Lung (tissue), 17 donors: ENCODE measurements at places on chromosomes 1 and 21. TPM values are rescaled to one million over a fixed set of nuclear protein-coding genes. Genes with fewer than 3 reads are reported as not detected.

GRCh38 chr1:77825131-77825709 lies 45.8 kb downstream of the MIGA1 start:
- no peaks in the 10 kb centered on the region for H3K4me1 ChIP-seq
- no peaks in the 10 kb centered on the region for H3K27me3 ChIP-seq
- no peak overlapping the region for H3K4me3 ChIP-seq

GRCh38 chr1:7258589-7259135 lies 473.4 kb downstream of the CAMTA1 start:
- no peak for DNase-seq
- H3K4me3 ChIP-seq = no peak overlapping the region
- no peak overlapping the region for H3K27ac ChIP-seq
- peaks cover 15% of the 10 kb centered on the region for H3K27me3 ChIP-seq
- peaks cover 13% of the 10 kb centered on the region for H3K4me1 ChIP-seq

- H3K36me3 ChIP-seq = no peaks in the 10 kb centered on the region
- no peak for DNase-seq
- H3K4me1 ChIP-seq = no peaks in the 10 kb centered on the region
- H3K4me3 ChIP-seq = no peak overlapping the region
- peak overlapping the region; percentile 66 for H3K27ac ChIP-seq
- no peaks in the 10 kb centered on the region for H3K27me3 ChIP-seq
These were observed 17.0 kb downstream of the DHRS3 start for GRCh38 chr1:12600880-12601633.

The ERVH48-1 gene
- total RNA-seq = 1.1 TPM

GRCh38 chr1:185328255-185328654 lies 11.2 kb upstream of the IVNS1ABP start:
- no peak for DNase-seq
- no peak overlapping the region for H3K27ac ChIP-seq
- no peaks in the 10 kb centered on the region for H3K36me3 ChIP-seq
- H3K4me3 ChIP-seq = no peak overlapping the region
- no peaks in the 10 kb centered on the region for H3K27me3 ChIP-seq

The RGS13 gene
- total RNA-seq = 0.48 TPM

The OR14K1 gene
- not detected for total RNA-seq

GRCh38 chr21:23986214-23986613 lies 1621.1 kb downstream of the MRPL39 start:
- no peak overlapping the region for H3K4me3 ChIP-seq
- DNase-seq = no peak
- no peaks in the 10 kb centered on the region for H3K27me3 ChIP-seq
- no peak overlapping the region for H3K27ac ChIP-seq

GRCh38 chr1:91346824-91347223 lies 57.8 kb downstream of the HFM1 start:
- no peaks in the 10 kb centered on the region for H3K4me1 ChIP-seq
- no peaks in the 10 kb centered on the region for H3K36me3 ChIP-seq
- DNase-seq = no peak
- H3K4me3 ChIP-seq = no peak overlapping the region

The HES2 gene
- total RNA-seq = 0.26 TPM

The DPH2 gene
- total RNA-seq = 25.5 TPM

DNA sequence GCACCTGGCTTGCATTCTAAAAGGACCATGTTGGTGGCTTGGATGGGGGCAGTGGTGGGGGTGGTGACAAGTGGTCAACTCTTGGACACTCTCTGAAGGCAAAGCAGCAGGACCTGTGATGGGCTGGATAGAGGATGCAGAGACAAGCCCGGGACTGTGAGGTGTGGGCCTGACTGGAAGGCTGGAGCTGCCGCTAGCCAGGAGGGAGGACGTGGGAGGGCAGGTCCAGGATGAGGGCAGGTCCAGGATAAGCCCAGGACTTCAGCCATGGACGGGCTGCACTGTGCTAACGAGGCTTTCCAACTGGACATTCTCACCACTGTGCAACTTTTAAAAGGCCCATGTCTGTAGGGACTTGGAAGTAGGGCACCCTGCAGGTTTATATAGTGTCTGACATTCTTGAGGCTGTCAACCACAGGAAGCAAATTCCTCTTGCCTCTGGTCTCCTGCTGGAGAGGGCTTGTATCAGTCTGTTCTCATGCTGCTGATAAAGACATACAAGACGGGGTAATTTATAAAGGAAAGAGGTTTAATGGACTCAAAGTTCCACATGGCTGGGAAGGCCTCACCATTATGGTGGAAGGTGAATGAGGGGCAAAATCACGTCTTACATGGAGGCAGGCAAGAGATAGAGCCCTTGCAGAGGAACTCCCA lies 8.3 kb upstream of the C1orf167 start:
- DNase-seq = no peak
- no peaks in the 10 kb centered on the region for H3K36me3 ChIP-seq
- no peaks in the 10 kb centered on the region for H3K27me3 ChIP-seq
- no peaks in the 10 kb centered on the region for H3K4me1 ChIP-seq
- no peak overlapping the region for H3K27ac ChIP-seq

The NTNG1 gene
- total RNA-seq = 26.7 TPM

- H3K4me3 ChIP-seq = no peak overlapping the region
- no peaks in the 10 kb centered on the region for H3K27me3 ChIP-seq
- H3K27ac ChIP-seq = no peak overlapping the region
- H3K36me3 ChIP-seq = no peaks in the 10 kb centered on the region
- H3K4me1 ChIP-seq = no peaks in the 10 kb centered on the region
These were observed 3.4 kb upstream of the FCRL3 start for GRCh38 chr1:157703981-157704380.

DNA sequence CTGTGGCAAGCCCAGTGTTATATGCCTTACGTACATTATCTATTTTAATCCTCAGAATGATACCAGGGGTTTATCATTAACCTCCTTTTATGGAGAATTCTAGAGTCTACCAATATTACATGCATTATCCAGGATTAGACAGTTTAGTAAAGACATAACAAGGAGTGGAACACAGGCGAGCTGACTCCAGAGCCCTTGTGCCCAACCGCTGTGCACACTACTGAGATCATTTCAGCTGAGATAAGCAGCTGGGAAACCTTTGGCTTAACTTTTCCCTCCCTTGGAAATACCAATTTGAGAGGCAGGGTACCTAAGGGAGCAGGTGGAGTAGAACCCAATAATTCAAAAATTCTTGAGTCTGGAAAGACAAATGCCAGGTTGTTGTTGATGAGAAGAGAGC lies 59.8 kb upstream of the ATP1B1 start:
- no peaks in the 10 kb centered on the region for H3K27me3 ChIP-seq
- no peaks in the 10 kb centered on the region for H3K36me3 ChIP-seq
- DNase-seq = no peak
- peaks cover 9% of the 10 kb centered on the region for H3K4me1 ChIP-seq
- no peak overlapping the region for H3K27ac ChIP-seq

The TEX38 gene
- total RNA-seq = not detected

GRCh38 chr21:14737922-14738321 lies 191.8 kb upstream of the SAMSN1 start:
- no peaks in the 10 kb centered on the region for H3K36me3 ChIP-seq
- peak; percentile 57 for DNase-seq
- H3K4me3 ChIP-seq = no peak overlapping the region
- no peaks in the 10 kb centered on the region for H3K4me1 ChIP-seq

GRCh38 chr1:204647114-204647804 lies 38.3 kb downstream of the LRRN2 start:
- H3K4me1 ChIP-seq = no peaks in the 10 kb centered on the region
- no peak overlapping the region for H3K27ac ChIP-seq
- DNase-seq = peak; percentile 51
- no peaks in the 10 kb centered on the region for H3K27me3 ChIP-seq

The MMP23B gene
- 40.3 TPM for total RNA-seq

The C1orf87 gene
- 10.4 TPM for total RNA-seq

DNA sequence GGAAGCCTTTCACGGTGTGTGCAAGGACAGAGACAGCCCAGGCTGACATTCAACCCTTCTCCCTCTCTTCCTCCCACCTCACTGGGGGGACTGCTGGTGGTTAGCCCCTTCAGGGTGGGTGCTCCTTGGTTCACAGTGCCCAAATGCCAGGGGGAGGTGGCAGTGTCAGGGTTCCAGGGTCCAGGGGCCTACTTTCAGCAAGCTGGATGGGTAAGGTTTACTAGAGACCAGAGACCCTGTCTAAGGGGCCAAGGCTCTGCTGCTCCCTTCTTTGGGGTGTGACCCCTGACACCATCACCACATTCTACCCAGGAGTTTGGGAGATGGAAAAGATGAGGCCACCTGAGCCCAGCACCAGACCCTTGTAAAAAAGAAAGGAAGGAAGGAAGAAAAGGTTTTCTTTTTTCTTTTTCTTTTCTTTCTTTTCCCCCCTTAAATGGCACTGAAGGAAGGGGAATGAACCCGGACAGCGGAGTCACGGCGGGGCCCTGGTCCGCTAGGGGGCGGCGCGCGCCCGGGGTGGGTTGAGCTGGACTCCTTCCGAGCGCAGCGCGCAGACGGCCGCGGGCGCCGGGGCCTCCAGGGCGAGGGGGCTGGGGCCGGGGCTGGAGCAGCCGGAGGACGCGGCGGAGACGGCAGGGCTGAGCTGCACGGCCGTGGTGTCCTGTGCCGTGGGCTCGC lies 18.8 kb downstream of the KNCN start:
- H3K36me3 ChIP-seq = no peaks in the 10 kb centered on the region
- peak overlapping the region; percentile 10 for H3K4me3 ChIP-seq
- peak; percentile 75 for DNase-seq

The GJA4 gene
- 22.6 TPM for total RNA-seq

GRCh38 chr1:187384504-187384903 lies 555.8 kb downstream of the PLA2G4A start:
- no peak for DNase-seq
- H3K27ac ChIP-seq = no peak overlapping the region
- H3K36me3 ChIP-seq = no peaks in the 10 kb centered on the region
- H3K27me3 ChIP-seq = no peaks in the 10 kb centered on the region
- no peaks in the 10 kb centered on the region for H3K4me1 ChIP-seq
- H3K4me3 ChIP-seq = no peak overlapping the region

- H3K36me3 ChIP-seq = no peaks in the 10 kb centered on the region
- H3K4me1 ChIP-seq = no peaks in the 10 kb centered on the region
- H3K4me3 ChIP-seq = no peak overlapping the region
- peak overlapping the region; percentile 44 for H3K27ac ChIP-seq
- peak; percentile 48 for DNase-seq
- H3K27me3 ChIP-seq = no peaks in the 10 kb centered on the region
These were observed 62.3 kb downstream of the OPTC start for GRCh38 chr1:203556047-203556851.

DNA sequence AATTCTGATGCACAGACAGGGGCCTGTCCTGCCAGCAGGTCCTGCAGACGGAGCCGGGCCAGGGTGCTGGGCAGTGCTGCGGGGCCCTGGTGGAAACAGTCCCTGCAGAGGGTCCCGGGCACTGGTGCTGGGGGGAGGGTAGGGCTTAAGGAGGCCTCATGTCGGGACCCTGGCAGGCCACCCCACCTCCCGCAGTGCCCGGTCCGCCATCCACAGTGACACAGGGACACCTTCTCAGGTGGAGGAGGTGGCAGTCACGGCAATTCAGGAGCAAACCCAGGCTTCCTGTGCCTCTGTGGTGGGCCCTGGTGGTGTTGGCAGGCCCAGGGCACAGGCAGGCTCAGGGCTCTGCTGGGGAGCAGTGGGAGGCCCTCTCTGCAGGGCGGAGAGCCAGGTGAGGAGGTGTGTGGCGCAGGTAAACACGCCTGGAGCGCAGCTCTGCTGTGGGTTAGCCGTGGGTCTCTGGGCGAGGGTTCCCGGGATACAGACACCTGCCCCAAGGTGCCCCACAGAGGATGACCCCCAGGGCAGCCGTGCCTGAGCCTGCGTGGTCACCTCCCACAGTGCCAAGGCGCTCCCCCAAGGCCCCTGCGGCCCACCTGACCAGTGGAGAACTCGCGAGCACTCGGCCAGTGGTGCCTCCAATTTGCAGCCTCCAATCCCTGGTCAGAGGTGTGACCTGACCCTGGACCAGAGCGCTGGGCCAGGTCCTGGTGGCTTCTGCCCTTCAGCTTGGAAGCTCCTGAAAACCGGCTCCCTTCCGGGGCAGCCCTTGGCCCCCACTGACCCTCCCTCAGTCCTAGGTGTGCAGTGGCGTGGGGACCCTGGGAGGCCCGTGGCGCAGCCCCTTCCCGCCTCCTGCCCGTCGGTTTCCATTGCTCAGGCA lies 19.2 kb downstream of the COL18A1 start:
- H3K27me3 ChIP-seq = no peaks in the 10 kb centered on the region
- H3K27ac ChIP-seq = no peak overlapping the region
- H3K36me3 ChIP-seq = no peaks in the 10 kb centered on the region
- H3K4me1 ChIP-seq = peaks cover 6% of the 10 kb centered on the region
- H3K4me3 ChIP-seq = no peak overlapping the region

The LDLRAD1 gene
- total RNA-seq = 28.7 TPM

The CROCC gene
- 42.2 TPM for total RNA-seq

DNA sequence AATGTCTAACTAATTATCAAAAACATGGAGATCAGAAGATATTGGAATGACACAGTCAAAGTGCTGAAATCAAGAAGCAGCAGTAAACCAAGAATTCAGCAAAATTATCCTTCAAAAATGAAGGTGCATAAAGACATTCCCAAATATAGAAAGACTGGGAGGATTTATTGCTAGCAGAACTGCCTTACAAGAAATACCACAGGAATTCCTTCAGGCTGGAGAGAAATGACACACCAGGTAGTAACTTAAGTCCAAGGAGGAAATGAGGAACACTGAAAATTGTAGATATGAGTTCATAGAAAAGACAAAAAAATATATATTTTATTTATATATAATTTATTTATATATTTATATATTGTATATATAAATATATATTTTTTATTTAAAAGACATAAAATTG lies 217.2 kb downstream of the RPS6KC1 start:
- no peak overlapping the region for H3K4me3 ChIP-seq
- no peak for DNase-seq
- peaks cover 2% of the 10 kb centered on the region for H3K36me3 ChIP-seq
- H3K27me3 ChIP-seq = no peaks in the 10 kb centered on the region
- no peaks in the 10 kb centered on the region for H3K4me1 ChIP-seq
- H3K27ac ChIP-seq = no peak overlapping the region

DNA sequence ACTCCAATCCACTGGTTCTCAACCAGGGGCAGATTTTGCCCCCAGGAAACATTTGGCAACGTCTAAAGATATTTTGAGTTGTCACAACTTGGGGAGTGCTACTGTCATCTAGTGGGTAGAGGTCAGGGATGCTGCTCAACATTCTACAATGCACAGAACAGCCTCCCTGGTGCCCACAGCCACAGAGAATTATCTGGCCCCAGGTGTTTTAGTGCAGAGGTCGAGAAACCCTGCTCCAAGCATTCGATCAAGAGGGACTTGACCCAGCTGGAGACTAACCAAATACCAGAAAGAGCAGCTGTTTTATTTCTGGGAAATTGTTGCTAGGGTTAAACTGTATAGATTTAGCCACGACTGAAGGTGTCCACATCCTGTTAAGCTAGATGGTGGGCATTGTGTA lies 19.2 kb downstream of the CD247 start:
- no peak overlapping the region for H3K4me3 ChIP-seq
- H3K27ac ChIP-seq = no peak overlapping the region
- no peaks in the 10 kb centered on the region for H3K27me3 ChIP-seq

DNA sequence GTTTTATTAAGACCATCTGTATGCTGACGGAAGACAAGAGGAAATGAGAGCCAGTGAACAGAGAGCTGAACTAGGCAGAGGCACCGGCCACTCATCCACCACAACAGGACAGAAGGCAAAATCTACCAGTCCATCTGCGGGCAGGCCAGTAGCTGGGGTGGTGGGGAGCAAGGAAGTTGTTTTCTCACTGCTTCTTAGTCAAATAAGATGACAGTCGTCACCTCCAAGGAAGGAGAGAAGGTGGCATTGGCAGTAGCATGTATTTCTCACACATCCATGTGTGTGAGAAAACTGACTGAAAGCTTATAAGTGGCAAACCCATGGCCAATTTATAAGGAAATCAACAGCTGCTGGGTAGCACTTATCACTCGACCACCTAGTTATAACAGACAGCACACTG lies 8.2 kb downstream of the TTC13 start:
- no peaks in the 10 kb centered on the region for H3K4me1 ChIP-seq
- DNase-seq = no peak
- H3K27me3 ChIP-seq = no peaks in the 10 kb centered on the region
- no peak overlapping the region for H3K4me3 ChIP-seq

GRCh38 chr1:234885601-234886000 lies 243.0 kb downstream of the TOMM20 start:
- H3K27me3 ChIP-seq = no peaks in the 10 kb centered on the region
- no peak overlapping the region for H3K4me3 ChIP-seq
- peaks cover 15% of the 10 kb centered on the region for H3K4me1 ChIP-seq

The UBE2Q1 gene
- total RNA-seq = 87.3 TPM
